Epithelial cell of alveolus of lung (primary cell): ENCODE measurements at places on chromosomes 16 and 17. TPM values are rescaled to one million over a fixed set of nuclear protein-coding genes. Genes with fewer than 3 reads are reported as not detected.

Gene HEXD
- 10.6 and 15.3 TPM in 2 replicates for total RNA-seq

Gene KIFC3
- total RNA-seq: 23.8 and 54.2 TPM in 2 replicates

Gene CCL14
- total RNA-seq: not detected in 2 replicates

Gene SMURF2
- total RNA-seq: 20.7 and 80.3 TPM in 2 replicates

Gene RNU2-1
- not detected in 2 replicates for total RNA-seq
